ENCODE measurements at places on chromosomes 12 and 14.
A peak's percentile ranks its signal among the peaks of the same experiment; 100 is the strongest.

DNA sequence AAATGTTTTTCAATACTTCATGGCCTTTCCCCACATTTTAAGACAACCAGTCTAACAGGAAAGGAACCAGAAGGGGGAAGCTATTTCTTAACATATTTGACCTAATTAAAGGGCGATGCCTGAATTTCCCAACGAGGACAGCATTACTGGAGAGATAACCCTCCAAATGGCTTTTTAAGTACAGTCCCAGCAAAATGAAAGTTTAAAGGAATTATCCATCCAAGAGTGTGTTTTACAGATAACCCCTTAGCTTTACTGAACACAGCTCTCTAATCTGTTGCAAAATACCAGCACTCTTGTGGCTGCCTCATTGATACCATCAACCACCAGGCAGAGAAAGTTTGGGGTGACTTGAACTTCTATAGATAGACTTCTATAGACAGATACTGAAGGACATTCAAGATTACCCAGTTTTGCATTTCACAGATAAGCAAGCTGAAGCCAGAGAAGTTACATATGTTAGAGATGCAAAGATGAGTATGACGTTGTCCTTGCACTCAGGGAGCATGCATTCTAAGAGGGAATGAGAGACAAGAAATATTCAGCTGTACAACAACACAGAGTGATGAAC lies 41.3 kb upstream of the DUSP6 start:
- no peak for DNase-seq

GRCh38 chr12:41437563-41437962 lies 249.4 kb downstream of the PDZRN4 start:
- DNase-seq: no peak

DNA sequence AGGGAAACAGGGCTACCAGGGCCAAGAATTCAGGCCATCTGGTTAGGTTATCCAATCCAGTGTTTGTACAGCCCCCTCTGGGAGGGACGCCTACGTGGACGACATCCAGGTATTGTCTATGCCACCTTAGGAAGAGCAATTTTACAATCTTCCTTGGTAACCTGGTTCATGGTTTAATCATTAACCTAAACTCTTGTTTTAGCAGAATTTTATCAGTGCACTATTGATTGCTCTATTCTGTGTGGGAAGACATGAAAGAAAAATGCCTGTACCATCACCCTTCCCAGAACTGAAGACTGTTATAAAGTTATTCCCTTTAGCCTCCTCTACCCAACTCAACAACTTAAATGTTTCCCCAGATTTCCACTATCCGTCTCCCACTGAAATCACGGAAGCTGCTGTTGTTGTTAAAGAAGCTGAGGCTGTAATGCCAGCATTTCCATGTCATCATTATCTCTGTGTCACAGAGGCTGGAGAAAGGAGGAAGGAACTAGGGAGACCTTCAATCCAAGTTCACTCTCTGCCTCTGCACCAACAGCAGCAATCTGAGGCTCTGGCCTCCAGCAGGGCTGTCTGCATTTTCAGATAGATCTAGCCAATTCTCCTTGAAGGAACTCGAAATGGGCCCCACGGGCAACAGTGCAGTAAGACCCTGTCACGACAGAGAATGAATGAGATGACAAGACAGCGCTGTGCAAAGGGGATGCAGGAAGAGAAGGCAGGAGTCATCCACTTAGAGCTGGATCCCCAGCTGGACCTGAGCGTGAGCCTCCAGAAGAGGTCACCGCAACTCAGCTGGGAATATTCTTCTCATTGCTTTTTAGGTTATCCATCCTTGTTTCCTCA lies 183.4 kb upstream of the GZMB start:
- DNase-seq: no peak

- no peak for DNase-seq
These were observed 121.4 kb upstream of the HIF1A start for GRCh38 chr14:61573748-61574513.

GRCh38 chr12:122799641-122800243 lies 25.4 kb downstream of the CCDC62 start:
- no peak for DNase-seq

DNA sequence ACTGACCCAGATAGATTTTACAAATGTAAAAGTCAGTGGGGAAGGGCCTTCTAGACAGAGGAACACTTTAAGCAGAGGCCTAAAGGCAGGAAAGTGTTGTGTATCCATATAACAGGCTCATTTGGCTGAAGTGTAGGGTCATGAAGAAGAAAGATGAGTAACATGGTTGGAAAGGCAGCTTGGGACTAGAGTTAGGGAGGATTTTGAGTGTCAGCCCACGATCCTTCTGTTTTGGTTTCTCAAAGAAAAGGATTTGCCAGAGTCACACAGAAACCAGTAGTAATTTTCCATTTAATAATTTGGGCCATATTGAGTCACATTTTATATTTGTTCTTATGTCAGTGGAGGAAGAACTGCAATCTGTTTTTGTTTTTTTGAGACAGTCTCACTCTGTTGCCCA lies 76.4 kb downstream of the ZC3H14 start:
- no peak for DNase-seq

DNA sequence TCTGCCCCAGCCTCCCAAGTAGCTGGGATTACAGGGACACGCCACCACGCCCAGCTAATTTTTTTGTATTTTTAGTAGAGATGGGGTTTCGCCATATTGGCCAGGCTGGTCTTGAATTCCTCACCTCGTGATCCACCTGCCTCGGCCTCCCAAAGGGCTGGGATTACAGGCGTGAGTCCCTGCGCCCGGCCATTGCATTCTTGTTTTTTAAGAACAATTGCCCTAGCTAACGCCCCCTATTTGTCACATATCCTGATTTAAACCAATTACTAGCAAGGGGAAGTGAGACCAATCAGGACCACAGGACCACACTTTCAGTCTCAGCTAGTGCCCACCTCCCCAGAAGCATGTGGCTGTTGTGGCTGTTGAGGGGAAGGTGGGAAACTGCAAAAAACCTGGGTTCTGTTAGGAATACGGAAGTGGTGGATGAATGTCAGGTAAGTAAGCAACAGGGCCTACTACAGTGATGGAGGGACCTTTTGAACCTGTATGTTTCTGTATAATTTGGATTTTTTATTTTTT lies 37.8 kb upstream of the NFYB start:
- no peak for DNase-seq

DNA sequence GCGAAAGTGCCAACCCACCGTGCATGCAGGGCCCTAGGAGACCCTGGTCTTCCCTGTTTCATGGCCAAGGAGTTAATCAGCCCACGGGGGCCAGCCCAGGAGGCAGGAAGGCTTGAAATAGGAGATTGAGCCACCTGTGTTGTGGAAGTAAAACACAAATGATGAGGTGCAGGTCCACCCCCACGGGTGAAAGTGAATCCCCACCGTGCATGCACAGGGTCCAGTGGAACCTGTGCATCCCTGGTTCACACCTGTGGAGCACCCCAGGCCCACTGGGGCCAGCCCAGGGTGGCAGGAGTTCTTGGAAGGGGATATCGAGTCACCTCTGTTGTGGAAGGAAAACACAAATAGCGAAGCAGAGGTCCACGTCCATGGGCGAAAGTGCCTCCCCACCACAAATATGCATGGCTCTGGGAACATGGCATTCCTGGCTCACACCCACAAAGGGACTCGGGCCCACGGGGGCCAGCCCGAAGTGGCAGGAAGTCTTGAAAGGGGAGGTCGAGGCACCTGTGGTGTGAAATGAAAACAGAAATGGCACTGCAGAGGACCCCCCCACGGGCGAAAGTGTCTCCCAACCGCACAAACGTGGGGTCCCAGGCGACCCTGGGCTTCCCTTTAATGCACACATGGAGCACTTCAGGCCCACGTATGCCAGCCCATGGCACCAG lies 381.5 kb downstream of the ALG10 start:
- DNase-seq: no peak

DNA sequence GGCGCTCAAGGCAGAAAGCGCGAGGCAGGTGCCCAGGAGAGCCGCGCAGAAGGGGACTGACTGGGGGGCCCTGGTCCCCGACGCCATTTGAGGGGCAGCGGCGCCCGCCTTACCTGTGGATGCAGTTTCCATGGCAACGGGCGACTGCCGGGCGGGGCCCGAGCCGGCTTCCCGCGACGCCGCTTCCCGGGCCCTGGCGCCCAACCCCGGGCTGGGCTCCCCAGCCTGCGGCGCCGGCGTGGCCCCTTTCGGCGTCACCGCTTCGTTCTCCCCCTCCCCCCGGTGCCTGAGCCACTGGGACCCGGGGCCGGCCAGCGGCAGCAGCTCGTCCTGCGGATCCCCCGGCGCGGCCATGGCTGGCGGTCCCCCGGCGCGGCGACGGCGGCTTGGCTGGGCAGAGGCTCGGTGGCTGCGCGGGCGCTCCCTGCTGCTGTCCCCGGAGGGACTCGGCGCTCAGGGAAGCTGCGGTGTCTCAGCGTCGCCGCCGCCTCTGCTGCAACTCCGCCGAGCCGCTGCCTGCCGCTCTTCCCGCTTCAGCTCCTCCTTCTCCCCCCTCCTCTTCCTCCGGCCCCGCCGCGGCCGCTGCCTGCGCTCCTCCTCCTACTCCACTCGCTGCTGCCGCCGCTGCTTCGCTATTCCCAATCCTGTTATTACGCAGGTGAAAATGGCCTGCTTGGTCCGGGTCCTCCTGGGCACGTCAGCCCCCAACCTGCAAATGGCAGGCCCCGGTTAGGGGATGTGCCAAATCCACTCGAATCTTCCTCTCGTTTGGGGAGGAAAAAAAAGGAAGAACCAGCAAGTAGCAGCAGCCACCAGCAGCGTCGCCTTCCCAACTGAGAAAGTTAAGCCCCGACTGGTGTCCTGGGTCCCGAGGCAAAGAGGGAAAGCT lies at the start of gene RTN1:
TSS of gene RTN1 (minus strand) at position 500 of the 889 bp plus-strand sequence. CDS start at position 354, 146 bp downstream.
- DNase-seq: peak; percentile 4

DNA sequence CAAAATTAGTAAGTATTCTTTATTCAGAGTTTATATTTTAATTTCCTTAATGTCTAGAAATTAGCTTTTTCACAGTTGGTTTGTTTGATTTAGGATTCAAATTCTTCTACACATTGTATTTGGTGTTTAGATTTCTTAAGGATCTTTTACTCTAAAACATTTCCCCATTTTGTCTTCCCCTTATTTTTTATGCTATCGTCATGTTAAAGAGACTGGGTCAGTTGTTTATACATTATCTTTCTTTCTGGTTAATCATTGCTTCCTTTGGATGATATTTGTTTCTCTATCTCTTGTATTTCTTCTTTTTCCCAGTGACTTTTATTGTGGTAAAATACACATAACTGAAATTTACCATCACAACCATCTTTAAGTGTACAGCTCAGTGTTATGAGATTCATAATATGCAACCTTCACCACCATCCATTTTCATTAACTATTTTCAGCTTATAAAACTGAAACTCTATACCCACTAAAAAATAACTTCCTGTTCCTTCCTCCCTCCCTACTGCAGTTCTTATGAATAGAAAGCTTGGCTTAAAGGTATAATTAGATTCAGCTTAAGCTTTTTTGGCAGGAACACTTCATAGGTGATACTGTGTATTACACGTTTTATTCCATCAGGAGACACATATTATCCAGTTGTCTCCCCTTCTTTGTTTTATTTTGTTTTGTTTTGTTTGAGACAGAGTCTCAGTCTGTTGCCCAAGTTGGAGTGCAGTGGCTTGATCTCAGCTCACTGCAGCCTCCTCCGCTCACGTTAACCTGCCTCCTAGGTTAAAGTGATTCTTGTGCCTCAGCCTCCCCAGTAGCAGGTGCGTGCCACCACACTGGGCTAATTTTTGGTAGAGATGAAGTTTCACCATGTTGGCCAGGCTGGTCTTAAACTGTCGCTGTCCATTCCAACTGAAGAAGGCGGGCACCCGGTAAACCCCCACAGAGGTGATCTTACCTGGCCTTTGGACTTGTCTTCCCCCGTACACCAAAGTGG lies 45.0 kb downstream of the NOPCHAP1 start:
- no peak for DNase-seq

DNA sequence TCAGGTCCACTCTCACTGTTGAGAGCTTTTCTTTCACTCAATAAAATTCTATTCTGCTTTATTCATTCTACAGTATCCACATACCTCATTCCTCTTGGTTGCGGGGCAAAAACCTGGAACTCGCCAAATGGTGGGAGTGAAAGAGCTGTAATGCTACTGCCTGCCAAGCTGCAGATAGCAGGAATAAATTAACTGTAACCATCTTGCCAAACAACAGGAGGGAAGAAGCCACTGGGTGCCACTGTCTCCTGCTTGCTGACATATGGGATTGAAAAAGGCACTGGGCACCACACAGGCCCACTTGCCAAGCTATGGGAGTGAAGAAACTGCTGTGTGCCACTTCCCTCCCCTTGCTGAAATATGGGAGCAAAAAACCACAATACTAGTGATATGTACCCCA lies 111.9 kb upstream of the CNTN1 start:
- no peak for DNase-seq

GRCh38 chr12:56987551-56988053 lies 18.7 kb downstream of the ZBTB39 start:
- peak; percentile 23 for DNase-seq

GRCh38 chr12:117967512-117967911 lies 1.3 kb downstream of the KSR2 start:
- DNase-seq: no peak

- DNase-seq: no peak
These were observed 4.1 kb downstream of the IL26 start for GRCh38 chr12:68221497-68221896.

DNA sequence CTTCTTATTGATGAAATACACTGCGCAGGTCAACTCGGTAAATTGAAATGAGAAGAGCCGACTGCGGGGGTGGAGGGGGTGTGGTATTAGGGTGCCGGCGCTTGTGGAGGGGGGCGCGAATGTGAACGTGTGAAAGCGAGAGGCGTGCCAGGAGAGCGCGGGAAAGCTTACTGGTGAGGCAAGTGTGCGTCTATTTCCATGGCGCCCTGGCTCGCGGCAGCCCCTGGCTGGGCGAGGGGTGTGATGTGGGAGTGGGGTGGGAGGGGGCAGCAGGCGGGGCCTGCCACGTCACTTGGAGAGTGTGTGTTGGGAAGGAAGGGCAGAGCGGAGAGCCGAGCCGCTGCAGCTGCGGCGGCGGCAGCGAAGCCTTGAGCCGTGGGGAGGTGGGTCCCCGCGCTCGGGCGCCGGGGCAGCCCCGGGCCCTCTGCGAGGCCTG lies 88.8 kb downstream of the GALNT8 start:
- DNase-seq: no peak

DNA sequence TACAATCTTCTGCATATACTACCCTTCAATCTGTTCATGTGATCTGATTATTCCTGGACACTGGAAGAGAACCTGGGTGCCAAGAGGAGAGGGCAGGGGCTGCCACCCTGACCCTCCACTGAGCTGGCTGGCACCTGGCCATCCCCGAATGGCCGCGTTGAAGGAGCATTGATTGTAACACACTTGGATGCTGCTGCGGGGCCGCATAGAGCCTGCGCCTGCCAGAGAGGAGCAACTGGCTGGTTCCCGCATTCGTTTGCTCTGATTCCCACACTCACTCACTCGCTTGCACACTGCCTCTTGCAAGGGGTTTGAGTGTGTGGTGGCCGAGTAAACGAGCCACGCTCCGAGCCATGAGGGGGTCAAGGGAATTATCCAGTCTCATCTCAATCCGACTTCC lies 32.4 kb downstream of the PSEN1 start:
- DNase-seq: no peak

DNA sequence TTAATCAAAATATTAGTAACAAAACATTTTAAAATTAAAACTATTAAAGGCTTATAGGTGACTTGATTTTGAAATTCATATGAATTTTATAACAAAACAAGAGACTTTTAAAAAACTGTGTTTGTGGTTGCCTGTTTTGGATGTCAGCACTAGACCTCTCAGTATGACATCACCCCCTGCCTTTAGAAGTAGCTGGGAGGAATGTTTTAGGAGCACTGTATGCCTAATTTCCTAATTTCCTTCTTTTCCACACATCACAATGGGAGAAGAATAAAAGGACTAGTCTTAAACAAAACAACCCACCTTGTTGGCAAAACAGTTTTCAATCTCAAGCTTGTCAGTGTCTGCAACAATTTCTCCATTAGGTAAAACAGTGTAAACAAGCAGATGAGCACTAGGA lies 48.1 kb upstream of the PZP start:
- no peak for DNase-seq

- no peak for DNase-seq
These were observed 12.3 kb upstream of the RTRAF start for GRCh38 chr14:51977075-51977474.

All from skeletal muscle cell (primary cell).